Activated CD4-positive, alpha-beta T cell treated with anti-CD3 and anti-CD28 coated beads for 4 hours (primary cell): ENCODE measurements at places on chromosomes 4 and X.

DNA sequence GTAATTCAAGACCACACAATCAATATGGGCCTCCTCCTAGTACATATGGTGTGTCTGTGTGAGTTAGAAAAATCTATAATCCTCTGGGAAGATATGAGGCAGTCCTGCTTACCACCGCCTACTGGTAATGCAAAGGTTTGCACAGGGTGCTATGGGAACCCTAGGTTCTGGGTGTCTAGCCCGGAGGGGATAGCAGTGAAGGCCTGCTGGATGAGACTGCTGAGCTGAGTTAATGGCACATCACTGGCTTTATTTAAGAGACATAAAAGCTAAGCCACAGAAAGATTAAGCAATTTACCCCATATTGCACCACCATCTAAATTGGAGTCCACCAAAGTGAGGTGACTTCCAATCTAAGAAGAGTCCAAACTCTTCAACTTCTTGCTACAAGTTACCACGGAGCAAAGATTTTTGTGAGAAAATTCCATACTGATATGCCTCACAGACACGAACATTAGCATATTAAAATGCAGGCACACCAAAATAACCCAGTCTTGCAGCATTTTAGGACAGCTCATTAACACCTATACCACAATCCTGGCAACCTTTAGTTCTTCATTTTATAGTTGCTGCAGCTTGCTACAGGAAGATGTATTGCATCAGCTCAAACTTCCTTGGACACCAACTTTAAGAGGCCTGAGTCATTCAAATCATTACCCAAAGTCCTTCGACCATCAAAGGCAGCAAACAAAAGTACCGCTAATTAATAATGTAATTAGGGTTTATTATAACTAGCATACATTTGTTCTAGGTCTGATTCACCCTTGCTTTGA is 13.7 kb downstream of the DGKK start:
- DNase-seq: no peak

DNA sequence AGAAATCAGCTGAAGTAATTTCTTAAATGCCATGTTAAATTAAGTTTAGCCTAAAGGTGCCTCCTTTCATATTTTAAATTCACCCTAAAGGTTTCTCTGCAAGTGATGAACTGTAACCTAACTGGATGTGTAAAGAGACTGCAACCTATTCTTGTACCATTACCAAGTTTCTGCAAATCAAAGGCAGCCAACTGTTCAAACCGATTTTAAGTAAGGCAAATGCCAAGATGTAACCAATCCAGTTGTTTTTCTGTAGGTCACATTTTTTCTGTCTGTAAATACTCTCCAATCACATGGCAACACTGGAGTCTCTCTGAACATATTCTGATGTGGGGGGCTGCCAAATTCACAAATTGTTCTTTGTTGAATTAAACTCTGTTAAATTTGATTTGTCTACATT is 42.4 kb upstream of the FGF2 start:
- no peak for DNase-seq

- DNase-seq: no peak
Measured at GRCh38 chr4:127982445-127982844, 17.2 kb downstream of the ABHD18 start.

DNA sequence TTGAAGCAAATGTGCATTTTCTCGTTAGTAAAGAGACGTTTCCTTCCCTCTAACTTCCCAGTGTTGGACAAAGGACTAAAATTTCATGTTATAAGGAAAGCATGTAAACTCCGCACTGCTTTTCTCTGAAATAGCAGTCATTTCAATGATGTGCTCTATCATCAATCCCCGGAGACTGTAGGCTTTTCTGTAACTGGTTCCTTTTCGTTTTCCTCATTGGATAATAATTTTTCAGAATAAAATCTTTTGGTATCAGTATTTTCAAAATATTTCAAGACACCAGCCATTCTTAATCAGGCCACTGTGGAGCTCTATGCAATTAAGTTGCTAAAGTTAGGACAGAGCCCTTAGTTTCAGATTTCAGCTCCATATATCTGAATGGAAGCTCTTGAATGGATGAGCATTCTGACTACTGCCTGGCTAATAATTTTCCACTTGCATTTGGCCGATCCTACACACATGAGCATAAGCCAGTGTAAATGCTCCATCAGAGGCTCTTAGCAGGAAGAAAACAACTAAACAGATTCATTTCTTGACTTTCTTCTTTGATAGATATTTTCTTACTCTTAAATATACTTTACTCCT is 157.7 kb downstream of the CHIC2 start:
- DNase-seq: no peak

GRCh38 chr4:153684971-153685371 is 891 bp downstream of the TLR2 start:
- no peak for DNase-seq

DNA sequence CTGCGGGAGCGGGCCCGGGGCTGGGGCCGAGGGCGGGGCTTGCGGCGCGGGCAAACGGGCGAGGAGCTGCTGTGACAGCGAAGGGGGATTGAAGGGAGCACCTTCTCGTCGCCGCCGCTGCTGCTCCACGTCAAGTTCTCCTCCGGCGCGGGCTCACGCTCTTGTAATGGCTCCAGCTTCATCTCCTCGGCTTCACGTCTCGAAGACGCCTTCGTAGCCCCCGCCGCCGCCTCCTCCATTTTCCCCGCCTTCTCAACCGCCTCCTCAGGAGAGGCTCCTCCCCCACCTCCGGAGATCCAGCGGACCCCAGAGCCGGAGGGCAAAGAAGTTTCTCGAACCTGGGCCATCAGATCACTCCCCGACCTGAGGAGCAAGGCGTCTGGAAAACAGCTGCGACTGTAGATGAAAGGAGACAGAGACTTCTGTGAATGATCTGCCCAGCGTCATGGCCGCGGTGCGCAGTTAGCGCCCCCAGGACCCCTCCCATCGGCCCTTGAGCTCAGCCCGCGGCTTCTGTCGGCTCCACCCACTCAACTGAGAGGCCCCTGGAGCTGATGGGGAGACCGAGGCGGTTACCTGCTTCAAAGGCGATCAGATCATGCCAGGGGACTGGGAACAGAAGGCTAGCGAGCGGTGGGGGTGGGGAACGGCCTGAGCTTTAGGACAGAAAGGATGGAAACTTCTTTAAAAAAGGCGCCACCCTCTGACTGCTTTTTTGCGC is 895 bp downstream of the USP51 start:
- peak; percentile 60 for DNase-seq

GRCh38 chr4:45215976-45216542 is 489.7 kb upstream of the GNPDA2 start:
- DNase-seq: no peak
